ENCODE measurements at places on chromosomes 7 and 10. TPM values are rescaled to one million over a fixed set of nuclear protein-coding genes. Genes with fewer than 3 reads are reported as not detected.
A peak's percentile ranks its signal among the peaks of the same experiment; 100 is the strongest.

Gene LIPF
- not detected for polyA plus RNA-seq

Gene NFE2L3
- 1.4 TPM for polyA plus RNA-seq

DNA sequence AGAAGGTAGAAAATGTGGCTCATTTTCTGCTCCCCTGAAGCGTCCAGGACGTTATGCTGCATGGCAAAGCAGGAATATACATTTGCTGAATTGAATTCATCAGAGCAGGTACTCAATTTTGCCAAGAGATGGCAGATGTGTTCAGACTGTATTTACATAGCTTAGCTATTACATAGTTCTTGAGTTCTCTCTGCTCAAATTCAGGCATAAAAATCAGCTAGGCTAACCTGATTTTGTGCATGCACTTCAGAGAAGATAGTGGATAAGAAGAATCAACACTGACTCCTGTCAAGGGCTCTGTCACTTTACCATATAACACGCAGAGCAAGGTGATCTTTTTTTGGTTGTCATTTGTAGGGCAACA lies 209.2 kb upstream of the FAM3C start:
- H3K4me1 ChIP-seq: peaks cover 4% of the 10 kb centered on the region
- H3K36me3 ChIP-seq: no peaks in the 10 kb centered on the region
- peak; percentile 58 for DNase-seq
- H3K4me3 ChIP-seq: no peak overlapping the region

- H3K4me1 ChIP-seq: no peaks in the 10 kb centered on the region
- no peaks in the 10 kb centered on the region for H3K36me3 ChIP-seq
- H3K4me3 ChIP-seq: no peak overlapping the region
- no peak overlapping the region for H3K27ac ChIP-seq
Measured at GRCh38 chr7:114130866-114131265, 212.1 kb upstream of the PPP1R3A start.

DNA sequence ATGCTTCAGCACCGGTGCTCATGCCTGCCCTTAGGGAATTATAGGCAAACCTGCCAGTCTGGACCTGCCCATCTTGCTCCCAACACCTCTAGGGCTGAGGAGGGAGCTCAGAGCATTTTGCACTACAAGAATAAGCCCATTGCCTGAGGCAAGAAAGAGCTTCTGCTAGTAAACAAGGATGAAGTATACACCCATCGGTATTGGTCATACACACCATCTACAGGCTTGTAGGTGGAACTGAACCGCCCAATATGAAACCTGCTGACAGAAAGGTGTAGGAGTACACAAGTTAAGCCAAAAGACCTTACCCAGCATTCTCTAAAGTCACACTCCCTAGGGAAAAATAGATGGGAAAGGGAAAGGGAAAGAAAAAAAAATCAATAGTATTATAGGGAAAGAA lies 957.0 kb upstream of the LRRTM3 start:
- DNase-seq: no peak
- H3K27me3 ChIP-seq: no peaks in the 10 kb centered on the region
- no peak overlapping the region for H3K4me3 ChIP-seq
- no peaks in the 10 kb centered on the region for H3K36me3 ChIP-seq
- H3K4me1 ChIP-seq: no peaks in the 10 kb centered on the region

- peak; percentile 83 for DNase-seq
- peaks cover 2% of the 10 kb centered on the region for H3K36me3 ChIP-seq
- peak overlapping the region; percentile 0 for H3K4me3 ChIP-seq
- peak overlapping the region; percentile 76 for H3K27ac ChIP-seq
- H3K4me1 ChIP-seq: peaks cover 2% of the 10 kb centered on the region
Measured at GRCh38 chr10:112535531-112535951, 88.5 kb downstream of the VTI1A start.

All from muscle of leg (tissue), 16 donors.